Fibroblast of skin of left biceps (primary cell): ENCODE measurements at places on chromosomes 1 and 21.
A peak's percentile ranks its signal among the peaks of the same experiment; 100 is the strongest.

- no peak for DNase-seq
Measured at GRCh38 chr1:172821609-172822274, 162.8 kb downstream of the FASLG start.

DNA sequence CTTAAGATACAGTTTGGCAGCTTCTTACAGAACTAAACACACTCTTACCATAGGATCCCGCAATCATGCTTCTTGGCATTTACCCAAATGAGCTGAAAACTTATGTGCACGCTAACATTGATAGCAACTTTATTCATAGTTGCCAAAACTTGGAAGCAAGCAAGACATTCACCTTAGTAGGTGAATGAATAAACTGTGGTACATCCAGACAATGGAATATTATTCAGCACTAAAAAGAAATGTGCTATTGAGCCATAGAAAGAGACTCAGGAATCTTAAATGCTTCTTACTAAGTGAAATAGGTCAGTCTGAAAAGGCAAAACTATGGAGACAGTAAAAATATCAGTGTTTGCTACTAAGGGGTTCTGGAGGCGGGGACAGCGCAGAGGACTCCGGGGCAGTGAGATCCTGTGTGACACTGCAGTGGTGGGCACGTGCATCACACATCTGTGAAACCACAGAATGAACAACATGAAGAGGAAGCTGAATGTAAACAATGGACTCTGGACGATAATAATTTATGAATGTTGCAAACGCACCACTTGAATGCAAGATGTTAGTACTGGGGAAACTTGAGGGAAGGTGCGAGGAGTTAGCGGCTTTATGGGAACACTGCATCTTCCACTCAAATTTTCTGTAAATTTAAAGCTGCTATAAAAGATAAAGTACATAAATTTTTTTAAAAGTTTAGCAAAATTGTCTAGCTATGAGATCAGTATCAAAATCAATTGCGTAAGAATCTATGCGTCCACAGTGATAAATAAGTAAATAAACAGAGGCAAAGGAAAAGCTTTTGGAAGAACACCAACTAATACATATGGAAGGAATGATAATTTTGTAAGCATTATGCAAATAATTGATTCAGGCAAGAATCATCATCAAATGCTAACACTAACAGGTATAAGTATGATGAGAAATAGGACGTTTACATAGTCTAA lies 15.4 kb upstream of the SPATC1L start:
- DNase-seq, result no peak

DNA sequence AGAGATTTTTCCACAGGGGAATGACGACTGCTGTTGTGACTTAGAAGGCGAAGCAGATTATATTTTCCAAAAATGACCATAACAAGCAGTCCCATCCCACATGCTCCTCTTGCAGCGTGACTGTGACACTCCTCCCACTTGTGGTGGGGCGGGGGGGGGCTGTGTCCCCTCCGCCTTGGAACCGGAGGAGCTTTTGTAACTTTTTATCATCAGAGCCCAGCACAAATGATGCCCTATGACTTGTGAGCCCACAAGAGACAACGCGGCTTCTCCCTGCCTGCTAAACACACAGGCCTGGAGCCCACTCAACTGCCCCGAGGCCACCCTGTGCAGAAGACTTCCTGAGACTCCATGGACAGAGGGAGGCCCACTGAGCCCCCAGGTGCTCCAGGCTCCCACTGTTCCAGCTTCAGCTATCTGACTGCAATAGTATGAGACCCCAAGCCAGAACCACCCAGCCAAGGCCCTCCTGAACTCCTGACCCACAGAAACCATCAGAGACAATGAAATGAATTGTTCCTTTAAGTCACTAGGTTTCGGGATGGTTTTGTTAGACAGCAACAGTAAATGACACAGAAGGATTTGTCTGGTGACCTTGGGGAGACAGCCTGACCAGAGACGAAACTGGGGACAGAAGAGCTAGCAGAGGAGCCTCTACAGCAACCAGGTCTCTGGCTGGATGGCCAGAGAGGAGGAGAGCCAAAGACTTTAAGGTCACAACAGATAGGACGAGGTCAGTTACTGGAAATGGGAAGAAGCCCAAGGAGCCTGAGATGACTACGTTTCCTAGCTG lies 58.8 kb downstream of the CAPZB start:
- DNase-seq, result no peak

DNA sequence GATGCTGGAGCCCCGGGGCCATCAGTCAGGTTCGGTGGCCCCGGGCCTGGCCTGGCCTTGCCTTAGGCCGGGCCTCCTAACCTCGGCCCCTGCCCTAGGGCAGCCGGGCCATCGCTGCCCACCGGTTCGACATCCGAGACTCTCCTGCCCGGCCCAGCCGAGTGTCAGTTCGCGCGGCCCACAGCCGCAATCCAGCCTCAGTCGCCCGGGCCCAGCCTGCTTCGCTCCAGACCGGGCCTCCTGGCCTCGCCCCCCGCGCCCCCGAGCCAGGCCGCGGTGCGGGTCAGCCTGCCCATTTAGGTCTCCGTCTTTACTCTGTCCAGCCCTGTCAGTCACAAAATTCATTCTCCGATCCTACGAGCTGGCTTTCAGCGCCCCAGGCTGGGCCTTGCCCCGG lies 777 bp downstream of the LRRC41 start:
- DNase-seq, result no peak

DNA sequence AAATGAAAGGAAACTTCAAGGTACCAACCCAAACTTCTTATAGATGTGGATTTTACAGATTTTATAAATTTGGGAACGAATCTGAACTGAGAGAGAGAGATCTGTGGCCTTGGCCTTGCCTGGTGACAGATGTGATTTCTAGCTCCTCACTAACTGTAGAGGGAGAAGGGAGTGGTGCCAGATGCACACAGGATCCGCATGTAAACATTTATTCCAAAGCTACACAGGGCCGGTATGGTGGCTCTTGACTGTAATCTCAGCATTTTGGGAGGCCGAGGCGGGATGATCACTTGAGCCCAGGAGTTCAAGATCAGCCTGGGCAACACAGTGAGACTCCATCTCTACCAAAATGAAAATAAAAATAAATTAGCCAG lies 77.1 kb downstream of the PGBD5 start:
- no peak for DNase-seq

DNA sequence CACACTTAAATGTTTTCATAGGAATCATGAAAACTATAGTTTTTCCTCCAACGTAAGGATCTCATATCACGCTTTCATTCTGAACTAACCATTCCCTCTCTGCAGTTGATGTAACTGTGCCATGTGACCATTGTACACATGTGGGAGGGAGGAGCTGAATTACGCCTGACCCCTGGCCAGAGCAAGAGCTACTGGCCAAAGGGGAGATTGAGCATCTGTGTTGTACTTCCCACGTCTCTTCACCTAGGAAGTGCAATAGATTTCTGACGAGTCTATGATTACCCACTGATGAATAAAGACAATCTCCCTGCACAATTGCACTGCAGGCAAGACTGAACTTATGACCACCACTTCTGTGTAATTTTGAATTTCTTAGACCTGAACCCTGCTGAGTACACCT lies 24.0 kb downstream of the PTPRC start:
- DNase-seq, result no peak

GRCh38 chr1:15417059-15417934 lies 7.6 kb downstream of the EFHD2 start:
- DNase-seq, result no peak

DNA sequence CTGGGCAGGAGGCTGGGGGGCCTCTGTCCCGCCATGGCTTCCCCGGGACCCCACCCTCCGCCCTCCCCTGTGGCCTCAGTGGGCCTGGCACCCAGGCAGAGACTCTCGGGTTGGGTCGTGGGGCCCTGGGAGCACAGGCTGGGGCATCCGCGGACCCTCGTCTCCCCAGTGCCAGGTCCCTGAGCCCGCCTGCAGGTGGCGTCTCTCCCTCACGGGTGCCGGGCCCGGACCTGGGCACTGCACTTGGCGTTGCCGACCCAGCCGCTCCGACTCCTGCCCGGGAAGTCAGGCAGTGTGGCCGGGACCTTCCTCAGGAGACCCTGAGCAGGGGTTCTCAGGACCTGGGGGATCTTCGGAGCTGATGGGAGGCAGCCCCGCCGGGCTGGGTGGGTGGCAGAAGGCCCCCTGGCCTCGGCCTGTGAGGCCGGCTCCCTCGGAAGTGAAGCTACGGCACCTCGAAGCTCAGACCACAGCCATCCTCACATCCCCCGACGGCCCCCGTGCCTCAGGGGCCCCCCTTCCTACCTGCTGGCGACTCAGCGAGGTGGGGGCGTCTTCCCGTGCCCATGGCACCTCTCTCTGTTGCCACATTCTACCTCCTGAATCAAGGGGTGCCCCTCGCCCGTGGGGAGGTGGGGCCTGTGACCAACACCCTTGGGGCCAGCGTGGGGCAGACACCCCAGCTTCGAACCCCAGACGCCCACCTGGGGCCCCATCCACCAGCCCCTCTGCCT lies 6.4 kb upstream of the C1orf159 start:
- DNase-seq, result peak; percentile 20

DNA sequence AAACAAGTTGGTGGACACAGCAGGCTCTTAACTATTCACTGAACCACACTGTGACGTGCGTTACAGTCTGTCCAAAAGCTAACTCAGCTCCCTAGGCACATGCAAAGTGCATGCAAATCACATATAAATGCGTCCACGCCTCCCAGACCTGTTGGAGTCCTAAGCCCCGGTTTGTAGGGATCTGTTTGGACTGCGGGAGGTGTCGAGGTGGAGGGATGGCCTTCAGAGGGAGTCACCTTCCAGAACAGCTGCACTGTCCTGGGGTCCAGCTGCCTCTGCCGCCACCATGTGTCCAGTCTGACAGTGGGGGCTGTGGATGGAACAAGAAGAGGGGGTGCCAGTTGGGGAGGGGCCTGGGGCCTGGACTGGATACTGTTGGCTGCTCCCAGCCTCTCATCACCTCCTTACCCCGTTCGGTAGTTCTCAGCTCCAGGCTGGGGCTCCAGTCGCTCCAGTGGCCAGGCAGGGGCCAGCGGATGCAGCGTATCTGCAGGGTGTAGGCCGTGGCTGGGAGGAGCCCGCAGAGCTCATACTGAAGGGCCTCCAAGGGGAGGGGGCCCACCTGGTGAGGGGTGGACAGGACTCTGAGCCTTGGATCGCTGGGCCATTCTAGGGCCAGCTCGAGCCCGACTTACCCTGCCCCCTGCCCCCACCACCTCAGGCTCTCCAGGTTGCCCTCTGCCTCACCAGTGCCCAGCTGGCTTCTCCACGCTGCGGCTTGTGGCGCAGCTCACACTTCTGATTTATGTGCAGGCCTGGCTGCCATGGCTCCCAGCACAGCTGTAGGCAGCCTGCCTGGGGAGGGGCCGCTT lies 7.9 kb upstream of the MRPS15 start:
- no peak for DNase-seq

GRCh38 chr1:65083263-65083896 lies 64.6 kb upstream of the AK4 start:
- no peak for DNase-seq

GRCh38 chr1:51423073-51423821 lies 92.9 kb upstream of the TTC39A start:
- DNase-seq, result no peak

DNA sequence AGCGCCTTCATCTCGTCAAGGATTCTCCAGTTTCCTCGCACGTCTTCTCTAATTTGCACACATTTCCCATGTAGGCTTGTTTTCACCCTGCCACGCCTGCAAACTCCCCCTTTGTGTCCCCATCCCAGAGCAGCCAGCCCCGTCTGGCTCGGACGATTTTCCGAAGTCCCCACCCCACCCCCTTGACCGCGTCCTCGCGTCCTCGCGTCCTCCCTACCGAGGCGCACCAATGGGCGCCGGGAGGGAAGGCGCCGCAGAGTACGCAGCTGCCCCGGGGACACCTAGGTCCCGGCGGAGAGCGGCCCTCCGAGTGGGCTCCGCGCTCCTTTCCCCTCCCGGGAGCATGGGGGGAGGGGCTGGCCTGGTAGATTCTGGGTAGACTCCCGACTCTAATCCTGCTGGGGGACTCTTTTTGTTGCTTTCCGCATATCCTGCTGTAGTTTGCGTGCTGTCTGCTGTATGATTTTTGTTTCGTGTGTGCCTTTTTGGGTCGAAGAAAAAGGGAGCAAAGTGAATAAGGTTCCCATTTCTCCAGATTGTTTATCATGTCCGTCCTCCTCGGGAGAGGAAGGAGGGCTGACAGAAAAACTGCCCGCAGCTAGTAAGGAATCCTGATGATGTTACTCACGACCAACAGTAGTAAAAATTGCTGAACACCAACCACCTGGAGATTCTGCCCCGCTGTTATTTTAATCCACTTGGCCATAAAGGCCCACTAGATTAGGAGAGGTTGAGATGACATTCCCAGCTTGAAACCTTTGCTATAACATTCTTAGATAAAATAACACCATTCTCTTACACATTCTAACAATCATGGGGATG lies 1.5 kb downstream of the CACHD1 start:
- DNase-seq, result no peak

- DNase-seq, result no peak
Measured at GRCh38 chr1:78553859-78554258, 63.1 kb downstream of the PTGFR start.

DNA sequence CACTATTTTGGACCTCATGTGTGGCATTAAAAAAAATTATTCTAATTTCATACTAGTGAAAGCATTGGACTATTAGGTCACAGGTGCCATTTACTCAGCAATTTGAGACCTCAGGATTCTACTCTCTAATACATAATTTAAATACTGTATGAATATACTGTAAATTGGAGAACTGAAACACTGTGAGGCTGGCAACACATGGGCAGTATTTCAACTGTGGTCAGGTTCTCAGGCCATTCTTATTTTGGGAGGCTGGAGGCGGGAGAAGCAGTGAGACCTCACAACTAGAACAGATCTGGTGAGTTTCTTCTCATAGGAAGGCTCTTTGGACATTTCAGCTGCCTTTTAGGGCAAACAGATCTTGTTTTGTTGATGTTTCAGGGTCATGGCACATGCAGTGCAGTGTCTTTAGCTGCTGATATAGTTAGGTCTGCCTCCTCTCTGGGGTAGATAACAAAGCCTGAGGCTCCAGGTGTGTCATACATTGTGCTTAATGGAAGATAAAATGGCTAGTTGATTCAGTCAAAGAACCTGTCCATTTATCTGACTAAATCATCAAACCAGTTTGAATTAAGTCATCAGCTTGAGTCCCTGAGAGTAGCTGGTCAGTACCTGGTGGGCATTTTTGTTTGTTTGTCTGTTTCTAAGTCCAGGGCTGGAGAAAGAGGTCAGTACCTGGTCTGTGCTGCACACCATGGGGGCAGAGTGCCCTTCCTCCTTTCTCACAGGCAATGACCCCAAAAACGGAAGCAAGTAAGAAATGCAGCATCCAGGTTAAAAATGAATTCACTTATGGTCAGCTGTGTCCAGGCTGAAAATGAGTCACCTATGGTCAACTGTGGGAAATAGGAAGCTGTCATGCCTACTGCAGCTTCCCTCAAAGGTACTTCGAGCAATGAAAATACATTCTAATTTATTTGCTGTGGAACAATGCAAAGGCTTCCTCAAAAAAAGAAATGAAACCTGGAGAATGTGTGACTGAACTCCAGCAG lies 216.2 kb downstream of the SDCCAG8 start:
- DNase-seq, result no peak

- no peak for DNase-seq
Measured at GRCh38 chr1:9881838-9882249, 28.2 kb downstream of the CTNNBIP1 start.
